ENCODE measurements at places on chromosomes 1 and 21.
A peak's percentile ranks its signal among the peaks of the same experiment; 100 is the strongest.

GRCh38 chr1:29180497-29181412 lies 945 bp downstream of the SRSF4 start:
- H3K4me1 ChIP-seq, result peaks cover 34% of the 10 kb centered on the region
- H3K27ac ChIP-seq, result peak overlapping the region; percentile 99
- H3K4me3 ChIP-seq, result peak overlapping the region; percentile 98
- no peaks in the 10 kb centered on the region for H3K36me3 ChIP-seq
- H3K27me3 ChIP-seq, result no peaks in the 10 kb centered on the region
- no peak for DNase-seq

GRCh38 chr1:9211291-9211811 lies 23.2 kb upstream of the H6PD start:
- no peaks in the 10 kb centered on the region for H3K36me3 ChIP-seq
- no peaks in the 10 kb centered on the region for H3K4me1 ChIP-seq
- H3K27ac ChIP-seq, result no peak overlapping the region
- no peak for DNase-seq
- peaks cover under 1% of the 10 kb centered on the region for H3K27me3 ChIP-seq

GRCh38 chr1:184153731-184154130 lies 102.2 kb downstream of the TSEN15 start:
- no peaks in the 10 kb centered on the region for H3K36me3 ChIP-seq
- no peak overlapping the region for H3K27ac ChIP-seq
- peaks cover 9% of the 10 kb centered on the region for H3K4me1 ChIP-seq
- no peak for DNase-seq

- no peak overlapping the region for H3K4me3 ChIP-seq
- DNase-seq, result no peak
- H3K4me1 ChIP-seq, result peaks cover 8% of the 10 kb centered on the region
- peaks cover 87% of the 10 kb centered on the region for H3K27me3 ChIP-seq
- H3K27ac ChIP-seq, result no peak overlapping the region
Observed at GRCh38 chr21:36699546-36700294, 805 bp downstream of the SIM2 start.

DNA sequence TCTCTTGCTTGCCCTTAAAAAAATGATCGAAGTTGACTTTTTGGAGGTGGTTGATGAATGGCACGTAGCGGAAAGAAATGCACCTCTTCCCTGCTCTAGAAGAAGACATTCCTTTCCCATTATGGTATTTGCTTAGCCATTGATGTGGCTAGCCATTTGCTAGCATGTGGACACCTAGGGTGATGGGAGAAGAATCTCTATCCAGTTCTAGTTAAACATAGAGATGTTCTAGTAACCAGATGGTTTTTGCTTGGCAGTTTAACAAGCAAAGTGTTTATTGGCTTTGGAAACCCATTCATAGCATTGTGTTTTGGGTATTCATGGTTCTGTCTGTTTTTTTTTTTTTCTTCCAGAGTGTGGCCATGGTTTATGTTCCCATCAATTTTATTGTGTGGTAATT lies 78.9 kb downstream of the KCNJ6 start:
- no peak overlapping the region for H3K27ac ChIP-seq
- DNase-seq, result no peak
- peaks cover 5% of the 10 kb centered on the region for H3K27me3 ChIP-seq
- H3K4me1 ChIP-seq, result no peaks in the 10 kb centered on the region
- H3K4me3 ChIP-seq, result no peak overlapping the region

GRCh38 chr1:46581681-46582455 lies 22.2 kb downstream of the MKNK1 start:
- no peak overlapping the region for H3K4me3 ChIP-seq
- no peaks in the 10 kb centered on the region for H3K4me1 ChIP-seq
- H3K36me3 ChIP-seq, result peaks cover 8% of the 10 kb centered on the region
- no peaks in the 10 kb centered on the region for H3K27me3 ChIP-seq
- H3K27ac ChIP-seq, result peak overlapping the region; percentile 17

DNA sequence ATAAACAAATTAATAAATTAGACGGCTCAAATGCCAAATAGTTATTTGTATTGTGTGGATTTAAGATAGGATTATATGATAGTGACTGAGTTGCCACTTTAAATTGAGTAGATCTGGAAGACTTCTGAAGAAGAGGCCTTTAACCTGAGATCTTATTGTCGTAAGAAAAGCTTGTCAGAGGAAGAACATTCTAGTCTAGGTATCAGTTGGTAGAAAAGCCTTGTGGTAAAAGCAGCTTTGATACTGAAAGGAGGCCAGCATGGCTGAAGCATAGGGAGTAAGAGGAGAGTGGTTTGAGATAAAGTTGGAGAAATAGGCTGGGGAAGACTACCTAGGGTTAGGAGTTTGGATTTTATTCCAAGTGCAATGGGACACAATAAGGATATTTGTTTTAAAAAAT lies 29.1 kb downstream of the SLC30A7 start:
- no peaks in the 10 kb centered on the region for H3K36me3 ChIP-seq
- H3K27ac ChIP-seq, result peak overlapping the region; percentile 78
- no peaks in the 10 kb centered on the region for H3K27me3 ChIP-seq

- no peaks in the 10 kb centered on the region for H3K36me3 ChIP-seq
- H3K27me3 ChIP-seq, result peaks cover 4% of the 10 kb centered on the region
- peak overlapping the region; percentile 57 for H3K4me3 ChIP-seq
- peak overlapping the region; percentile 10 for H3K27ac ChIP-seq
- H3K4me1 ChIP-seq, result no peaks in the 10 kb centered on the region
Observed at GRCh38 chr1:201171063-201172036, 17.1 kb upstream of the TMEM9 start.

GRCh38 chr1:48859456-48859855 lies 82.8 kb upstream of the BEND5 start:
- no peaks in the 10 kb centered on the region for H3K27me3 ChIP-seq
- H3K4me1 ChIP-seq, result no peaks in the 10 kb centered on the region
- H3K27ac ChIP-seq, result no peak overlapping the region

DNA sequence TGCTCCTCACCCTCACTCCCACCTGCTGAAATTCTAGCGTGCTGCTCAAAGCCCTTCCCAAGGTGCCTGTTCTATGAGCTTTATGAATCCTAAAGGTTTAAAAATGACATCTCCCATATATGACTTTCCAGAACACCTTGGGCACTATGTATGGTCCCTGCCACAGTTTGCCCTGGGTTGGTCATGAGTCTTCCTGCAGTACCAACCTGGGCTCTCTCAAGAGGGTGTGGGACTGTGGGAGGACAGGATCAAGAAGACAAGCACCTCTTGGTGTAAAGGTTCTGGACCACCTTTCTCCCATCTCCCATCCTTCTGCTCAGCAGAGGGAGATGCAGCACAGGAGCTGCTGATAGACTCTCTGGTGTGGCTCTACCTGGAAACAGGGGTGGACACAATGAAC lies 134.1 kb downstream of the FCRL5 start:
- H3K27me3 ChIP-seq, result no peaks in the 10 kb centered on the region
- DNase-seq, result no peak
- H3K4me1 ChIP-seq, result no peaks in the 10 kb centered on the region
- no peak overlapping the region for H3K27ac ChIP-seq
- no peak overlapping the region for H3K4me3 ChIP-seq

DNA sequence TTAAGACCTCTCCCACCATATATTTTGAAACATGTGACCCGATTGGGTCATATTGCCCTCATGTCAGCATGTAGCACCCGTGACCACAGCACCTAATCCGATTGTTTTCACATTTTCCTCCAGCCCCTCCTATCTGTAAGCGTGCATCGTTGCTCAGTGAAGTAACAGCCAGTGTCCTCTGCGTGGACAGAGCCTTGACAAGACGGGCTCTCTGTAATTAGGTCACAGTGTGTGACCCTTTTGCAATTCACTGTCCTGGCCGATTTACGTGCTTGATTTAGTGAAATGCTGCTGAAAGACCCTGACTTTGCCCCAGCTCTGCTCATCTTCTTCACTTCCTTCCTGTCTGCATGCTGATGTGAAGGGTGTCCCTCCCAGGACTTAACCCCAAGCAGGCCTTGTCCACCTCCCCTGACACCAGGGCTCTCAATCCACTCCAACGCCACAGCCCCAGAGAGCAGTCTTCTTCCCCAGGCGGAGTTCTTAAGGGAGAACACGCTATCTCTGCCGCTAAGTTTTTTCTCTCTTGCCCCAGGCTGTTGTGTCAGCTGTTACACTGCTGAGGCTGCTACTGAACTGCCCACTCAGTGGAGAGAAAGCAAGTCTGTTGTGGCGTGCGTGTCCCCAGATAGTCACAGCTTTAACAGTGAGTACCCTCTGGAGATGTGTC lies 19.4 kb downstream of the URB2 start:
- peaks cover 24% of the 10 kb centered on the region for H3K36me3 ChIP-seq
- no peaks in the 10 kb centered on the region for H3K27me3 ChIP-seq
- no peak for DNase-seq
- H3K27ac ChIP-seq, result no peak overlapping the region
- no peak overlapping the region for H3K4me3 ChIP-seq

GRCh38 chr1:171852272-171852671 lies 11.0 kb downstream of the DNM3 start:
- H3K27me3 ChIP-seq, result no peaks in the 10 kb centered on the region
- H3K27ac ChIP-seq, result no peak overlapping the region
- H3K4me1 ChIP-seq, result no peaks in the 10 kb centered on the region
- no peak overlapping the region for H3K4me3 ChIP-seq
- H3K36me3 ChIP-seq, result no peaks in the 10 kb centered on the region
- no peak for DNase-seq

GRCh38 chr1:112904071-112904830 lies 51.7 kb downstream of the SLC16A1 start:
- H3K4me1 ChIP-seq, result no peaks in the 10 kb centered on the region
- H3K4me3 ChIP-seq, result no peak overlapping the region
- H3K27me3 ChIP-seq, result no peaks in the 10 kb centered on the region
- no peak for DNase-seq
- no peak overlapping the region for H3K27ac ChIP-seq

- no peak for DNase-seq
- peaks cover 34% of the 10 kb centered on the region for H3K4me1 ChIP-seq
- peaks cover 9% of the 10 kb centered on the region for H3K36me3 ChIP-seq
- no peaks in the 10 kb centered on the region for H3K27me3 ChIP-seq
- no peak overlapping the region for H3K4me3 ChIP-seq
Observed at GRCh38 chr1:226181996-226182714, 4.4 kb downstream of the ACBD3 start.

GRCh38 chr1:189336115-189337100 lies 1141.3 kb downstream of the BRINP3 start:
- DNase-seq, result no peak
- no peaks in the 10 kb centered on the region for H3K36me3 ChIP-seq
- H3K4me3 ChIP-seq, result no peak overlapping the region
- H3K27ac ChIP-seq, result no peak overlapping the region
- no peaks in the 10 kb centered on the region for H3K4me1 ChIP-seq

DNA sequence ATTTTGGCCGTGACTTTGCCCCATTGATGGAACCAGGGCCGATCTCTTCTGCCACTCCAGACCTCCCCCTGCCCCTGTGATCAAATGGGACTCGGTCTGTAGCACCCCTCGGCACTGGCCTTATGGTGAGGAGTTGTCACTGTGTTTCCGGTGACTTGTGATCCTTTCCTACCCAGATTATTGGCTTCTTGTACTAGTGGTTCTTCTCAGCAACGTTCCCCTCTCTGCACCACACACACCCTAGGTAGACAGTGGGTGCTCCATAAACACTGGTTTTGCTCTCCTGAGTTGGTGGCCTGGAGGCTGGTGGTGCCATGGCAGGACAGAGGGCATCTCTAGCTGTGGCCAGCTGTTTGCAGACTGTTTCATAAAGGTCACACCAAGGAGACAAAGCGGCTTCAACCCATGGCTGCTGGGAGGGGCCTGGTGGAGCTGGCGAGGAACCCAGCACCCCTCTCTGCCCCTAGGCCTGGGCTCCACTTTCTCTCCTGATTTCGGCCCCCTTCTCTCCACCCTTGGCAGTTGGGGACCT lies 50.7 kb downstream of the DHRS3 start:
- H3K4me3 ChIP-seq, result no peak overlapping the region
- no peaks in the 10 kb centered on the region for H3K4me1 ChIP-seq
- no peaks in the 10 kb centered on the region for H3K27me3 ChIP-seq

DNA sequence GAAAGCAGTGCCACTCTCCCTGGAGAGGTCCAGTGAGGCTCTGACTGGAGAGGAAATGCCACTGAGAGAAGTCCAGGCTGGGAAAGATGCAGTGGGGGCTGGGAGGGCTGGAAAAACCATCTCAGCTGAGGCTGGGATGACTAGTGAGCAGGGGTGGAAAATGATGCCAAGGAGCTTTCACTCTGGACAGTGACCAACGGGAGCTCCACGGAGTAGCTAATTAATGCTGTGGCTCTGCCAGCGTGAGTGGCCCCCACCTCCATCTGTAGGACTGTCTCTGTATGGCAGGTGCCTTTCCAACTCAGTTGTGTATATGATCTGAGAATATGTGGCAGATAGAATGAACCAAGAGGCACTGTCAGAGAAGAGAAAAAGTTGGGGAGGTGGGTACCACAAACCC lies 86.7 kb downstream of the DDX20 start:
- no peak overlapping the region for H3K27ac ChIP-seq
- no peak overlapping the region for H3K4me3 ChIP-seq
- H3K36me3 ChIP-seq, result no peaks in the 10 kb centered on the region
- DNase-seq, result no peak

DNA sequence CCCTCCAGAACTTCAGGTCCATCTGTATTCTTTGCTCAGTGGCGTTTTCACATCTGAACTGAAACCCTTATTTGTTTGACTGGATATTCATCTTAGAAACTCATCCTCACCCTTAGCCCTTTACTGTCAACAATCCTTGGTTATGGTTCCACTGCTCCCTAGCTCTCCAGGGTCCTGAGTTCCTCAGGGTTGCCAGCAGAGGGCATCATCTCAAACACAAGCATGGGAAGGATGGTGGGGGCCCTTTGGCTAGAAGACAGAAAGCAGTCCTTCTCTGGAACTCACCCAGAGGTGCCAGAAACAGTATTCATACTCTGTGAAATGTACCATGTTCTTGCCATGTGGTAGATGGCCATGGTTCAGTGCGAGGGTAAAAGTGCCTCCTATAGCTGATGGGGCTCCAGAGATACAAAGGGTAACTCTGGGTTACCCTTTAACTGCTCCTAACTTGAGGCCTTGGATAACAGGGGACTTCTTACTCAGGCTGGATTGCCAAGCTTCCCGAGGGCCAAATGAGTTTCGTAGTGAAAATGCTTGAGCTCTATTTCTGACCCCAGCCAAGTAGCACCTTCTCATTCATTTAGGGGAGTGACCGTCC lies 11.3 kb downstream of the NCSTN start:
- H3K27ac ChIP-seq, result no peak overlapping the region
- DNase-seq, result no peak
- H3K4me1 ChIP-seq, result no peaks in the 10 kb centered on the region
- no peaks in the 10 kb centered on the region for H3K27me3 ChIP-seq

DNA sequence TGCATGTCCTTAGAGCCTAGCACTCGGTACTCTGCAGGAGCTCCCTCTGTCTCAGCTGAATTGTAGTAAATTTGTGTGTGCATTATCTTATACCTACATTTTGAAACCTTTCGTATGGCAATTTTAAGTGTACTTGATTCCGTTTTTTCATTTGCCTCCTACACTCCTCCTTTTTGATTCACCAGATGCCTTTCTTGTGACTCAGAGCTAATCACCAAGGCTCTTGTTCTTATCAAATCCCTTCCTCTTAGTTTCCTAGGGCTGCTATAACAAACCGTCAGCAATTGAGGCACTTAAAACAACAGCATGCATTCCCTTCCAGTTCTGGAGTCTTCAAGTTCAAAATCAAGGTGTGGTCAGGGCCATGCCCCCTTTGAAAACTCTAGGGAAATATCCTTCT lies 261.0 kb downstream of the ASTN1 start:
- no peaks in the 10 kb centered on the region for H3K27me3 ChIP-seq
- no peak overlapping the region for H3K27ac ChIP-seq
- no peaks in the 10 kb centered on the region for H3K36me3 ChIP-seq
- no peak for DNase-seq
- no peak overlapping the region for H3K4me3 ChIP-seq
- no peaks in the 10 kb centered on the region for H3K4me1 ChIP-seq
